ENCODE measurements at places on chromosomes 2 and 18.

- no peak for DNase-seq
Measured at GRCh38 chr2:111111101-111111755, 9.5 kb upstream of the BCL2L11 start.

DNA sequence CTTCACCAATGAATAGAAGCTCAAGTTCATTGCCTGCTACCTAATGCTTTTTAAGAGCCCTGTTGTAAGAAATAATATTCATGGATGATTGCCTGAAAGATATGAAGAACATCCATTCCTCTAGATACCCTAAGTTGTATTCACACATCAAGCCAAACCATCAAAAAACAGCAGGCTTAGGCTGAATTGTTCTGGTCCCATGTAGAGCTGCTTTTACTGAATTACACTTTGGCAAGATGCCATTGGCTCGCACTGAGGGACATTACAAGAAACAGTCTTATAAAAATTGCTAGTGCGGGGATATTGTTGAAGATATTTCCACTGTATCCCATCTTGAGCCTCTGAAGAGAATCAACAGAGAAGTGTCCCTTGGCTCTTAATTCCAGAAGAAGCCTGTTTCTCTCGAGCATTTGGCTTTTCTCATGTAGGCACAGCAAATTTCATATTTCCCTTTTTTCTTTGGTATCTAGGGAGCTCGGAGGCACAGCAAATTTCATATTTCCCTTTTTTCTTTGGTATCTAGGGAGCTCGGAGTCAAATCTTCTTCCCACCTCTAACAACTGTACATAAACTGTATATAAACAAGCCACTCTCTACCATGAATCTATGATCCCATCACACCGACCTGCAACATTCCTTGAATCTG is 107.5 kb downstream of the COLEC12 start:
- DNase-seq: no peak

DNA sequence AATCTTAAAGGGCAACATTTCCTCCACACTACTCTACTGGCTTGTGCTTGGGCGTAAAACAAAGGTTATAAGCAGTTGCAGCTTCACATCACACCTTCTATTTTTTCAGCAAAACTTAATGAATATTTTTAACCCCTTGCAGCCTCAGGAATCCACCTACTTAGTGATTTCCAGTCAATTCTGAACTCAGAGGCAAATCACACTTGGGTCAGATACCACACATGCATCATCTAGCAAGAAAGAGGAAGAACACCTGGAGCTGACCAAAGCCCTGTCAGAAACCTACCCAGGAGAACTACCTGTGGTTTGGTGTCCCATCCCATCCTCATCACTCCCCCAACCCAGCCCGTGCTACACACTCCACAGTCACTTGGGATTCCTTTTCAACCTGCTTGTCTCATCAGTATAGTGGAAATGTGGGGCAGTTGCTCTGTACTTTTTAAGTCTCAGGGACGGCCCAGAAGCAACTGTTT is 25.5 kb downstream of the PIAS2 start:
- DNase-seq: peak; percentile 68

GRCh38 chr2:146985753-146986152 is 859.1 kb upstream of the ACVR2A start:
- DNase-seq: no peak

DNA sequence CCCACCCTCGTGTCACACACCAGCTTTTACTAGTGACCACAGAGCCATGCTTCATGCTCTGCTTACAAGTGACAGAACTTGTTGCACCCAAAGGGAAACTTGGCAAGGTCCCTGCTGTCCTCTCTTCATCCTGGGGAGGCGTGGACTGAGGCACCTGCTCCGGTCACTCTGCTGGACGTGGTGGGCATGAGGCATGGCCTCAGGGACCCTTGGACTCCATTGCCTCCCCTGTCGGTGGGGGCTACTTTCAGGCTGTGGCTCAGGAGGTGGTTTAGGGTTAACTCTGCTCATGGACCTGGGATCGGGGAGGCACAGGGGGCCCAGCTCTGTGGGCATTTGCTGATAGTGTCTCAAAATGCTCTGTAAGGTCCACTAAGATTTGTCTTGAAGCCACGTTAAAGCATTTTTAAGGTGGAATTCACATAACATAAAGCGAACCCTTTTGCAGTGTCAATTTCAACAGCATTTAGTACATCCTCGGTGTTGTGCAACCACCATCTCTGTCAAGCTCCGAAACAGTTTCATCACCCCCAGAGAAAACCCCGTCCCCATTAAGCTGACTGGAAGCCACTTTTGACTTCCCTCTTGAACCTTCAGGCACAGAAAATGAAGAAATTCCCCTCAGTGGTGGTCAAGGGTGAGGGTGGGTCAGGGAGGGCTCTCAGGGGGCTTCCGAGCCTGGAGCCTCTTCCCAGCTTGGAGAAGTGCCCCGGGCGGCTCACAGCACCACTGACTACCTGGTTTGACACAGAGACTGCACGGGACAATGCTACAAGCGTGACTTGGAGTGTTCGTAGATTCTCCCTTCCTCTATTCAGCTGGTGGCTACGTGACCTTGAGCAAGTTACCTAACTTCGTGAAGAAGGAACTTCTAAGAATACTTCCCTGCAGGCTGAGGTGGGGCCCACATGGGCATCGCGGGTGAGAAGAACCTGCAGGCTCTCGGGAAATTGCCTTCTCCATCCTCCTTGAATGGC is 100.0 kb upstream of the HDAC4 start:
- DNase-seq: no peak

GRCh38 chr2:95231723-95232122 is 24.4 kb downstream of the ZNF892 start:
- DNase-seq: peak; percentile 47

DNA sequence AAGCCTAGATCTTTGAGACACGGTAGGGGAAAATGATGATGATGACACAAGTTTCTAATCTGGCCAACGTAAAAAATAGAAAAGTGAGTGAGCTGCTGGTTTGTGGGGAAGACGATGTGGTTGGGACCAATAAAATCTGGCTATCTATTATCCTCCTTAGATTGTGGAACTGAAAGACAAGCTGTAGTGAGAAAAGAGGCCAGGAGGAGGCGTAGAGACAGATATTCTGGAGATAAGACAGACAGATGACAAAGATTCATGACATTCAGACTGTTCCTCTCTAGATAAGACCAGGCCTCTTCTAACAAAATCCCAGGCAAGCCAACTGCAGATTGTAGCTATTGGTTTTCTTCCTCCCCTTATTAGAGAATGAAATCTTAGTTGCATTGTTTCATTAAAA is 376.3 kb upstream of the UBE2E3 start:
- peak; percentile 6 for DNase-seq

DNA sequence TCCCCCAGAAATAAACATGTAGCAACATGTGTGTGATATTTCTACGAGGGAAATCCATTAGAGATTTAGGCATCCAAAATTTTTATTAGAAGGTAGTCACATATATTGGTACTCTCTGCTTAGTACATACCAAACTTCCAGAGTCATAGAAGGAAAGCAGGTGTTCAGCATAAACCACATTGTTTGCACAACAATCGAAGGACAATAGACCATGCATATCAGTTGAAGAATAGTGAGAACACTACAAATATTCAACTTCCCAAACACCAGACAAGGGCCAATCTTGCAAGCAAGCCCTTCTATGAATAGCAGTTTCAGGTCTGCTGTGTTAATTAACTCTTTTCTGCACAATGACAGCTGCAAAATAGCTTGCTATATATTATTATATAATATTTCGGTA is 702.2 kb downstream of the ERBB4 start:
- no peak for DNase-seq

GRCh38 chr18:57296336-57296735 is 56.0 kb upstream of the ST8SIA3 start:
- no peak for DNase-seq

DNA sequence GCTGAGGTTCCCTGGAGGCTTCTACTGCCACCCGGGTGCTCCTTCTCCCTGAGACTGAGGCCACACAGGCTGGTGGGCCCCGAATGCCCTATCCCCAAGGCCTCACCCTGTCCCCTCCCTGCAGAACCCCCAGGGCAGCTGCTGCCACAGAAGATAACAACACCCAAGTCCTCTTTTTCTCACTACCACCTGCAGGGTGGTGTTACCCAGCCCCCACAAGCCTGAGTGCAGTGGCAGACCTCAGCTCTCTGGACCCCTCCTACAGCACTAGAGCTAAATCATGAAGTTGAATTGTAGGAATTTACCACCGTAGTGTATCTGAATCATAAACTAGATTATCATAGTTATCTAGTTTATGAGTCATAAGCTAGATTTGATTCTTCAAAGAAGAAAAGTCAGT is 7.3 kb upstream of the CENPA start:
- DNase-seq: no peak

DNA sequence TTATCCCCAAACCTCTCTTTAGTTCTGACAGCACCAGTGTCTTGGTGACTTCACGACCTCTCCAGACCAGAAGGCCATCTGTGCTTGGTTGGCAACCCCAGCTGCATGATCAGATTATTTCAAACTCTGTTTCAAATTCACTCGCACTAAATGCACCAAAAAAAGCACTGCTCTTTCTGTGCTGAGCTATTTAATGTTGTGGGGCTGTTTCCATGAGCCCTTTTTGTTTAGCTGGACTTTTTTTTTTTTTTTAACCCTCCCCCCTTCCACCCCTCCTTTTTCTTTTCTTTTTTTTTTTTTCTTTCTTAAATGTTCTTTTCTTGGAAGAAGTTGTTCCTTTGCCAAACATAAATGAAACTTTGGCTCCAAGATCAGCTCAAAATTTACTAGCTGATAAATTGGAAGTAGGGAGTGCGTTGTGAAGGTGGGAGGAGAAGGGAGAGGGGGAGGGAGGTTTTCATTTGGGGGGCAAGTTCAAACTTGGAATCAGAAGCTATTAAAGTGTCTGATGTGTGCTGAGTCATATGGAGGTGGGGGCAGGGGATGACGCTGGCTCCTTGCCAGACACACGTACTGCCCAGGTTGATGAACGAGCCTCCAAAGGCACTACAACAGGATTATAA is 543.0 kb upstream of the TNP1 start:
- no peak for DNase-seq

- no peak for DNase-seq
Measured at GRCh38 chr18:33873112-33873511, 295.1 kb downstream of the ASXL3 start.

GRCh38 chr2:55093381-55093780 is 43.1 kb upstream of the RTN4 start:
- no peak for DNase-seq

- DNase-seq: no peak
Measured at GRCh38 chr2:70716131-70716743, 51.8 kb downstream of the ADD2 start.

DNA sequence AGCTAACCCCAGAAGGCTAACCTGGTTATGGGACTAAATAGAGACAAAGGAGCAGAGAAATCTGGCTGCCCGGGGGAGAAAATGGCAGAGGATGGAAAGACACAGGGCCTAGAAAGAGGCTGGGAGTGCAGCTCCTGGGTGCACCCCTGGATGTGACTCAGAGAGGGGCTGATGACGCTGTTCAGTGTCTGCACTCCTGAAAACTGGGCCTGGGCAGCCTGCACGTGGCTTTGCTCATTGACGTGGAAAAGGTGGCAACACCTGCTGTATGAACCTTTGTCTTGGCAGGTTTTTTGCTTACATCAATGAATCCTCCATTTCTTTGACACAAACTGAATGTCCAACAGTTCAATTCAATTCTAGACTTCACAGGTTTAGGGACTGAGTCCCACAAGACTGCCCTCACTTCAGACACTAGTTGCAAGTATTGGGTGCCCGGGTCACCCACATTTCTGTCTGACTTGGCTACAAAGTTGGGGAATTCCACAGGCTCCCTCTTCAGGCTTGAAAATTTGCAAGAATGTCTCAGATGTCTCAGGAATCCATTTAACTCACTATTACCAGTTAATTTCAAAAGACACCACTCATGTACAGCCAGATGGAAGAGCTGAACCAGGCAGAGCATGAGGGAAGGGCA is 47.3 kb upstream of the PUM2 start:
- no peak for DNase-seq

GRCh38 chr2:26470601-26471260 is 7.2 kb downstream of the OTOF start:
- no peak for DNase-seq

DNA sequence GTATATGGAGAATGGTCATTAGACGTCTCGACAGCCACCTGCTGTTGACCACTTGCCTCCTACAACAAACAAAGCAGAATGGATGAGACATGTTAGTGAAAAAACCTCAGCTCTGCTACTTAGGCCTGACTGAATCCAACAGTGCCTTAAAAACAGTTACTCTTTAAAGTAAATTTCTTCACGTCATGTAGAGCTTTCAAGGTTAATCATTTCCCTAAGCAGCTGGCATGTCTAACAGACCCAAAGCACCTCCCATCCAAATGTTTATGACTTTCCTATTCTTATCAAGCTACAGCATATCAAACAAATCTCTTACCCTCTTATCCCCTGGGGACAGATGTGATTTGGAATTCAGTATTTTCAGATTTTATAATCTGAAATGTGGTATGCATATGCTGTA is 75.6 kb upstream of the ITGB6 start:
- DNase-seq: no peak

- no peak for DNase-seq
Measured at GRCh38 chr18:13614641-13615288, 111.6 kb downstream of the FAM210A start.

GRCh38 chr2:212968284-212969081 is 182.9 kb downstream of the IKZF2 start:
- no peak for DNase-seq

DNA sequence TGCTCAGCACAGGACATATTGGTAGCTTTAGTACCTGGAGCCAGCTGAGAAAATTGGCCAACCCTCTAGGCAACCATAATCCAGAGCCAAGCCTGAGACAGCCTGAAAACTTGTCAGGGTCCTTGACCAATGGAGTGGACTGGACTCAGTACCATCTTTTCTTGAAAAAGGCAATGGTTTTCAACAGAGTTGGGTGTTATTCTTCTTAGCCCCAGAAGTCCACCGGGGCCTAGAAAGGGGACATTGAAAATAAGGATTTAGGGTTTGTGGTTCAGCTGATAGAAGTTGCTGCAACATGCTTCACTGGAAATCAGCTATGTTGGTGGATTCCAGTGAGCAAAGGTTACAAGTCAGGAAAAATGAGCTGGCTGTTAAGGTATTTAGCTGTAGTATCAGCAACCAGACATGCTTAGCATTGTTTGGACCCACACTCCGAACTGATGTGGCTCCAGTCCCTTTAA is 22.1 kb upstream of the CNOT11 start:
- no peak for DNase-seq

DNA sequence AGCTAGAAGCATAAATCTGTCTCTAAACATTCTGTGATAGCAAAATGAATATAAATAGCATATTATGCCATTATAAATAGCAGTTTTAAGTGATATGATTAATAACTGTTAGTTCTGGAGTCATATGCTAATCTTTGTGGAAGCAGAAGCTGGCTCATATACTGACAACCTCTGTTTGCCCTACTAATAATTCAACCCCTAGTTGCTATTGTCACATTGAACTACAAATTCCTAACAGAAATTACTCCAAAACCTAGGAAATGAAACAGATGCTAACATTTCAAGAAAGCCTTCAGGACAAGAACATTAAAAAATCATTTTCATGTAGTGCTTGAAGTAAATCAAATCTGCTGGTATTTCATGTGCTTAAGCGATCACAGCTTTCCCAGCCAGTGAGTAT is 28.2 kb downstream of the CALCRL start:
- no peak for DNase-seq
